ENCODE measurements at places on chromosomes 3 and 15. TPM values are rescaled to one million over a fixed set of nuclear protein-coding genes. Genes with fewer than 3 reads are reported as not detected.

PLSCR1 gene
- total RNA-seq: 64.0 TPM

GRCh38 chr3:43759938-43760337 lies 69.2 kb downstream of the ABHD5 start:
- no peak overlapping the region for H3K27ac ChIP-seq
- no peak overlapping the region for H3K4me3 ChIP-seq
- no peak for DNase-seq
- H3K36me3 ChIP-seq: no peaks in the 10 kb centered on the region

- no peaks in the 10 kb centered on the region for H3K36me3 ChIP-seq
- no peaks in the 10 kb centered on the region for H3K27me3 ChIP-seq
- H3K4me3 ChIP-seq: peak overlapping the region; percentile 38
- no peak for DNase-seq
- no peak overlapping the region for H3K27ac ChIP-seq
Observed at GRCh38 chr3:55484191-55484689, 2.9 kb downstream of the WNT5A start.

CCDC54 gene
- not detected for total RNA-seq

DNA sequence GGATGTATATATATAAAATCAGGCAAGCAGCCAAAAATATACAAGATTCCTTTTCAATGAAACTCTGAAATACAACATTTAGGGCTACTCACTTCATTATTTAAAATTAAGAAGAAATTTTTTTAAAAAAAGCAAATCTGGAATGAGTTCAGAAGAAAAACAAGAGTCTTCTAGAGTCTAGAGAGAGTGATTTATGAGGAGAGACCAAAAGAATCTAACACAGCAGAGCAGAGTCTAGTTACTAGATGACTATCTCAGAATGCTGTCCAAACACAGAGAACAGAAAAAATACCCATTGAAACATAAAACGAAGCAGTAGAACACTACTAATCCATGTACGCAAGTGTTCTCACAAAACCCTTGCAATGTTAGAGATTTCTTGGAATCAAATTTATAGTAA lies 275.2 kb upstream of the CBLB start:
- H3K27ac ChIP-seq: no peak overlapping the region
- DNase-seq: no peak

- DNase-seq: no peak
- no peaks in the 10 kb centered on the region for H3K27me3 ChIP-seq
- H3K4me3 ChIP-seq: no peak overlapping the region
- no peak overlapping the region for H3K27ac ChIP-seq
- H3K4me1 ChIP-seq: peaks cover 51% of the 10 kb centered on the region
Observed at GRCh38 chr3:152302521-152303021, 33.8 kb downstream of the MBNL1 start.

THSD4 gene
- 33.1 TPM for total RNA-seq

LRRK1 gene
- 15.7 TPM for total RNA-seq

HIGD2B gene
- total RNA-seq: not detected

DNA sequence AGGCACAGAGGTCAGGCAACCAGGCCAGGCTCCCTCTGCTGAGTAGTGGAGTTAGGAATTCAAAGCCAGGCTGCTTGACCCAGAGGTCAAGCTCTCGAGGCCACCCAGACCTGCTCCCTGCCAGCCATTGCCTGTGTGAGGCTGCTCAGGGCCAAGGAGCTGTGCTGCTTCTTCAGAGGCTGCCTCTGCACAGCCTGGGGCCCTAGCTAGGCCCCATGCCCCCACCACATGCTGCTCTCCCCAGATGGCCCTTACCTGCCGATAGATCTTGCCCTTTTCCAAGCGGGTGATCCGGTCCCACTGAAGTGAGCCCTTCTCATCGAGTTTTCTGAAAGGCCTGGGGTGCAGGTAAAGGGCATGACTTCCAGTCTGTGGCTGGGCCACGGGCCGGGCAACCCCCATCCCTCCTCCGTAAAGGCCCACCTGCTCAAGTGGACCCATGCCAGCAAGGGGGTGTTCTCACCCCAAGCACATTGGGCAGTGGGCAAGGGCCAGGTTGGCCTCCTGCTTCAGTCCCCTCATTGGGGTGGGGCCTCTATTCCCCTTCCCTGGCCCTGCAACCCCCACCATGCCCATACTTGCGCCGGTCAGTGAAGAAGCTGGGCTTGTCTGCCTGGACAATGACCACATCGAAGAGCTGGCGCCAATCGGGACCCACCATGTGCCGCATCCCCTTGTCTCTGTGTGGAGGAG lies 6.5 kb downstream of the NT5DC2 start:
- H3K27ac ChIP-seq: no peak overlapping the region
- H3K27me3 ChIP-seq: no peaks in the 10 kb centered on the region
- peaks cover 10% of the 10 kb centered on the region for H3K4me1 ChIP-seq
- H3K4me3 ChIP-seq: no peak overlapping the region

DNA sequence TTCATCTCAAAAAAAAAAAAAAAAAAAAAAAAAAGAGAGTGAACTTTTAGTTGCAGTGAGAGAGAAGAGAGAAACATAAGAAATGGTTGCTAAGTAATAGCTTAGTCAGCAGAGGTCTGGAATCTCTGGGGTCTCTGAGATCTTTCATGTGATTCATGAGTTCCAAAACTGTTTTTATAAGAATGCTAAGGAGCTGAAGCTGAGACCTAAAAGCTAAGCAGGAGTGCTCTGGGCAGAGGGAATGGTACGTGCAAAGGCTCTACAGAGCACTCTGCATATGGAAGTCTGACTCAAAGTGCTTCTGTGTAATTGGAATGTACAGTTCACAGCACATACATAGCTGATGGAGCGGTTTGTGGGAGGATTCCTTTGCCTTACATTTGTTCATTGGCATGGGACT lies 66.3 kb upstream of the LRIG1 start:
- H3K4me3 ChIP-seq: no peak overlapping the region
- no peak for DNase-seq
- H3K27me3 ChIP-seq: no peaks in the 10 kb centered on the region
- H3K27ac ChIP-seq: no peak overlapping the region
- H3K36me3 ChIP-seq: no peaks in the 10 kb centered on the region
- no peaks in the 10 kb centered on the region for H3K4me1 ChIP-seq

EFHB gene
- 1.5 TPM for total RNA-seq

DNA sequence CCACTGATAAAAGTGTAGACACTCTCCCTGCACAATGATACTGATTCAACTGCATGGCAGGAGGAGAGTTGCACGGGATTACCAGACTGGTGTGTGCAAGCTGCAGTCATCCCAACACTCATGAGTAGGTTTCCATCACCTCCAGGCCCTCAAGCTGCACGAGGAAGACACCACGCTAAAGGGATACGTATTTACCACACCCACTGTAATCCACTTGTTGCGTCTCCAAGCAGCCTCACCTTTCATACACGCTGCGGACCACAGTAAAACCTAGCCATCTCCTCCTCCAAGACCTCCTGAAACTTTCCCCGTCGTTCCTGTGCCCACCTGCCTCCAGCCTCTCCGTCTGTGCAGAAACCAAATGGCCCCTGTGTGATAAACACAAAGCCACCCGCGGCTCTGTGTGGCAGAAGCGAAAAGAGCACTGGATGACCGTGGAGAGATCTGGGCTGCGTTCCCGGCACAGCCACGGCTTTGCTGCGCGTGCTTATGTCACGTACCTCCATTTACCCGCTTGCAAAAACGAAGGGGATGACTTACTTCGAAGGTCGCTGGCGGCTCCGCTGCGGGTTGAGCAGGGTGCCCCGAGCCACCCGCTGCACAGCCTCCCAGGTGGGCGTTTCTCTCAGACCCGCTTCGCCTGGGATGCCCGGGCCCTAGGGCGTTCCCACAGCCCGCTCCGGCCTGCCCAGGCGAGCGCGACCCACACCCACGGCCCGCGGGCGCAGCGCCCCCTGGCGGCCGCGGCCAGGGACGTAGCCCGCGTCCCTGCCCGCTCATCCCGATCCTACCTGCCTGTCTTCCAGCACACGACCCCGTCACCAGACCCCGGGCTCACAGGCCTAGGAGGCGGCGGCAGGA lies 643 bp downstream of the ABCC5 start:
- H3K36me3 ChIP-seq: peaks cover 26% of the 10 kb centered on the region
- peak overlapping the region; percentile 58 for H3K27ac ChIP-seq
- peaks cover 43% of the 10 kb centered on the region for H3K4me1 ChIP-seq
- H3K4me3 ChIP-seq: peak overlapping the region; percentile 99

GRCh38 chr15:101044625-101045235 lies 125.6 kb downstream of the LRRK1 start:
- no peak overlapping the region for H3K27ac ChIP-seq
- no peaks in the 10 kb centered on the region for H3K4me1 ChIP-seq
- no peaks in the 10 kb centered on the region for H3K36me3 ChIP-seq
- no peaks in the 10 kb centered on the region for H3K27me3 ChIP-seq
- no peak for DNase-seq

ECE2 gene
- total RNA-seq: not detected

GRCh38 chr15:84979651-84980050 lies 2.0 kb upstream of the PDE8A start:
- H3K4me3 ChIP-seq: peak overlapping the region; percentile 69
- DNase-seq: peak; percentile 20
- peaks cover 19% of the 10 kb centered on the region for H3K4me1 ChIP-seq
- H3K27me3 ChIP-seq: no peaks in the 10 kb centered on the region
- H3K36me3 ChIP-seq: no peaks in the 10 kb centered on the region
- H3K27ac ChIP-seq: no peak overlapping the region

- DNase-seq: no peak
- H3K4me1 ChIP-seq: peaks cover 33% of the 10 kb centered on the region
- peak overlapping the region; percentile 67 for H3K27ac ChIP-seq
- H3K4me3 ChIP-seq: no peak overlapping the region
- no peaks in the 10 kb centered on the region for H3K27me3 ChIP-seq
Observed at GRCh38 chr15:52252781-52253180, 42.8 kb downstream of the MYO5C start.

- no peak overlapping the region for H3K4me3 ChIP-seq
- no peaks in the 10 kb centered on the region for H3K4me1 ChIP-seq
- H3K36me3 ChIP-seq: no peaks in the 10 kb centered on the region
- DNase-seq: no peak
Observed at GRCh38 chr15:79523266-79523665, 91.1 kb downstream of the MINAR1 start.

RPN1 gene
- 191 TPM for total RNA-seq

- no peak overlapping the region for H3K27ac ChIP-seq
- no peak overlapping the region for H3K4me3 ChIP-seq
- DNase-seq: no peak
- H3K36me3 ChIP-seq: no peaks in the 10 kb centered on the region
- no peaks in the 10 kb centered on the region for H3K4me1 ChIP-seq
- peaks cover 13% of the 10 kb centered on the region for H3K27me3 ChIP-seq
Observed at GRCh38 chr3:72135636-72136035, 350.7 kb upstream of the PROK2 start.

GRCh38 chr3:145893331-145893730 lies 267.7 kb downstream of the PLOD2 start:
- H3K27me3 ChIP-seq: no peaks in the 10 kb centered on the region
- H3K4me1 ChIP-seq: no peaks in the 10 kb centered on the region
- DNase-seq: no peak
- H3K36me3 ChIP-seq: no peaks in the 10 kb centered on the region
- no peak overlapping the region for H3K27ac ChIP-seq
- no peak overlapping the region for H3K4me3 ChIP-seq

DNA sequence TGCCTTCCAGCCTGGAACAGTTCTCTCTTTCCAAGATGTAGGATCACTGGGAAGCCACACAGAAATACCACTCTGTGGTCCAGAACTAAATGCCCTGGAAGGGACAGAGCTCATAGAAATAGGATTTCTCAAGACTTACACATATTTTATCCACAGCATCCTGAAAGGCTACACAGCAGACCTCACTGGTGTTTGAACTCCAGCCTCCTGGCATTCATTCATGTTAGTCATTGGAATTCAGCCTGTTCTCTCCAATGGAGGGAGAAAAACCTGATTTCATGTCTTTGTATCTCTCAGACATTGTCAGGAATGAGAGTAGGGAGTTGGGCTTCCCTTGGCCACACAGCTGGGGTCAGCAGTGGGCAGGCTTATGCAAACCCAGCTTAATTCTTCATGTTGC lies 121.1 kb upstream of the PPP2R3A start:
- no peaks in the 10 kb centered on the region for H3K27me3 ChIP-seq
- no peak overlapping the region for H3K4me3 ChIP-seq
- H3K36me3 ChIP-seq: no peaks in the 10 kb centered on the region
- no peaks in the 10 kb centered on the region for H3K4me1 ChIP-seq

DNA sequence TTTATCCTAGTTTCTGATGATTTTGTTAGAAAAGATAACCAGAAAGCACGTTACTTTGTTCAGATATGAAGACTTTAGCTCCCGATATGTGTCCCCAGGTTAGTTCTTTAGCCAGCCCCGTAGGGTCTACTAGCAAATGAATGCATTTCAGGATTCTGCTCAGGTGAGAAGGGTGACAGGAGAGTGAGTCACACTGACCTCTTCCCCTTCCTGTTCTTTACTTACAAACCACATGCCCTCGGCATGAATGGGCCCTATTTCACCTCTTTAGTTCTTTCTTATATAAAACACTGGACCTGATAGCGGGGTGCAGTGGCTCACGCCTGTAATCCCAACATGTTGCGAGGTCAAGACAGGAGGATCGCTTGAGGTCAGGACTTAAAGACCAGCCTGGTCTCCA lies 98.4 kb downstream of the SLC49A4 start:
- no peaks in the 10 kb centered on the region for H3K27me3 ChIP-seq
- H3K36me3 ChIP-seq: no peaks in the 10 kb centered on the region
- H3K27ac ChIP-seq: peak overlapping the region; percentile 75
- DNase-seq: peak; percentile 90

DNA sequence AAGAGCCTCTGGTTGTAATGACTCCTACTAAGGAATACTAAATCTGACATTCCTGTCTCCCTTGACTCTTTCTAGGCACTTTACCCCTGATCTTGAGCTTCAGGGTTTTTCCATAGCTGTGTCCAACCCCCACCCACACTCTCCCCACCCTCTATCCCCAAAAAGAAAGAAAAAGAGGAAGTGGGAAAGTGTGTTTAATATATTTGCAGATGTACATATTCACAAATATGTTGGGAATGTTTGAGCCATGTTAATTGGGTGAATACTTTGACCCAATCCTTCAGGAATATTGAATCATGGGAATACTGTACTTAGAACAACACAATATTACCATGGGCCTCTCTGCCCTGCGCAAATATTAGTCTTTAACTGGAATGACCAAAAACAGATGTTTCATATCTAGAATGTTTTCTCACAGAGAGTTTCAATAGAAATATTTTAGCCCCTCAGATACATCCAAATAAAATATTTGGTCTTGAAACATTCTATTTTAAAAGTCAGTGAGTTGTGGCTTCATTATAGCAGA lies 19.8 kb upstream of the PFN2 start:
- H3K4me1 ChIP-seq: no peaks in the 10 kb centered on the region
- H3K36me3 ChIP-seq: no peaks in the 10 kb centered on the region
- no peaks in the 10 kb centered on the region for H3K27me3 ChIP-seq
- no peak for DNase-seq
- no peak overlapping the region for H3K4me3 ChIP-seq
- H3K27ac ChIP-seq: no peak overlapping the region

DNA sequence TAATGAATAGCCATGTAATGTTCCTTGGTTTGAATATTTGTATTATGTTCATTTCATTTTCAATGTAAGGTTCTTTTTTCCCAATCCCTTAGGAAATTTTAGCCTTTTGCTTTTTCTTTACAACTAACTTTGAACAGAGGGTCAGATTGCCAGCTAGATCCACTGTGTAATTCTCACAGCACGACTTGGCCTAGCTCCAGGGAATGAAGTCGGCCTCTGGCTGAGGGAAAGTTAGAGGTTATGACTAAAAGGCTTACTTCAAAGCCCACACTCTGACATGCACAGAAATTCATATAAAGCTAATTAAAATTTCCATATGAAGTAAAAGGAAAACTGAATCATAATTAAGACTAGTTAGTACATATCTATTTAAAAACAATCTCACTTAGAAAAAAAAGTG lies 38.7 kb downstream of the ROBO1 start:
- no peaks in the 10 kb centered on the region for H3K4me1 ChIP-seq
- H3K36me3 ChIP-seq: no peaks in the 10 kb centered on the region
- no peak overlapping the region for H3K4me3 ChIP-seq
- DNase-seq: no peak
